ENCODE measurements at places on chromosomes 3 and 15.

DNA sequence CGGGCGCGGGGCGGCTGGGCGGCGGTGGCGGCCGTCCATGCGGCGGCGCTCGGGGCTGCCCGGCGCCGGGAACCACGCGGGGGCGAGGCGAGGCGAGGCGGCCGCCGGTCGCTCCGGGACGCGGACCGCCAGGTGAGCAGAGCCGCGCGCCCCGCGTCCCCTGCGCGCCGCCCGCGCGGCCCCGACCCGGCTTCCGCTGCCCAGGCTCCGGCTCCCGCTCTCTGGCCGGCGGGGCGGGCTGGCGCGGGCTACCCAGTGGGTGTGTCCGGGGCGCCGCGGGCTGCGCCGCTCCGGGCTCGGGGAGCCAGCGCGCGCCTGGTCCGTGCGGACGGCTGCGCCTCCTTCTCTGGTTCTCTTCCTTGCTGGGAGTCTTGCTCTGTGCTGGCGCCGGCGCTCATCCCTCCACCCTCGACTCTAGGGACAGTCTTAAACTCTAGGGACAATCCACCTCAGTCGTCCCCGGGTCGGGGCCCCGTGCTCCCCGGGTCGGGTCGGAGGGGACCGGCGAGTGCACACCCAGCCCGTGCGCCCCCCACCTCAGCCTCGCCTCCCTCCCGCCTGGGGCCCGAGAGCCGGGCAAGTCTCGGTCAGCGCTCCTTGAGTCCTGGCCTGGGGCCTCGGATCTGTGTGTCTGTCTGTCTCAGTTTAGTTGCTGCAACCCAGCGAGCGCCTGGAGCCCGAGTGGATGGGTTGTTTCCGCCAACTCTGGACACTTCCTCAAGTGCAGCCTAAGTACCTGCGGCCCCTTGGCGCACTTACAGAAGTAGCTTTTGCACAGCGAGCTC, 488 bp downstream of the THSD4 start:
- DNase-seq, result peak; percentile 58

DNA sequence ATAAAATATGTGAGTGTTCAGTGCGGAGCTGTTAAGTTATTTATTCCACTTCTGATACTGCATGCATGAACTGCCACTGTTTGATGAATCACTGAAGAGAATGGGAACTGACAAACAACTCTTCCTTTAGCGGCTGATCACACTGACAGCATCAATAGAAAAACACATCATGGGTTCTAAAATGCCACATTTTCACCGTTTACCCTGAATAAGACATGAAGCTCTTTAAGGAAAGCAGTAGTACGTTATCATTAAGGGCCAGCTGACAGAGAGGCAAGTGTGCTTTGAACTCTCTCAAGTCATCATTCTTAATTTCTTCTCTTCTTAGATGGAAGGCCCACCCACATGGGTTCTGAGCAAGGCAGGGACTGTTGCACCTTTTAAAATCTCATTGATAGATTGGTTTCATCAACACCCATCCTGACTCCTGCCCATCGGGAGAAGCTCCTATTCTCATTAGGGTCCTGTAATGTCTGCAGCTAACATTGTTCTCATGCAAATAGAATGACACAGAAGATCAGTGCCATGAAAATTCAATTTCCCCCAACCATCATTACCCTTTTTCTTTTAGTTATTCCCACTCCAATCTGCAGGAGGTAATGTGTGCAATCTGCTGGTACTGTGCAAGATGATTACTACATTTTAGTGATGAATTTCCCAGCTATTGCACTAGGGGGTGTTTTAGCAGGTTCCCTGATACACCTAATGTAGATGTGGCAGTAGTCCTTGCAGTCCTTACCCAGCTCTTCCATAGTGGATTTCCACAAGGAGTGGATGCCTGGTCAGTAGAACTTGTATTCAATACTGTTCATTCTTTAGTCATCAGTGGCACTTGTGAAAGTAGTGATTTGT, 119.1 kb downstream of the ROBO2 start:
- no peak for DNase-seq

DNA sequence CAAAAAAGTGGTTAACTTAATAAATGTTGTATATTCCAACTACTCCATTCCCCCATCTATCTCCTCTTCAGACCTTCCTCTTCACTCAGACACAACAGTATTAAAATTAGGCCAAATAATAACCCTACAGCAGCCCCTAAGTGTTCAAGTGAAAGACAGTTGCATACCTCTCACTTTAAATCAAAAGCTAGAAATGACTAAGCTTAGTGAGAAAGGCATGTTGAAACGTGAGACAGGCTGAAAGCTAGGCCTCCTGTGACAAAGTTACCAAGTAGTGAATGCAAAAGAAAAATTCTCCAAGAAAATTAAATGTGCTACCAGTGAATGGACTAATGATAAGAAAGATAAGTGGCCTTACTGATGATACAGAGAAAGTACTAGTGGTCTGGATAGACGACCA, 71.7 kb downstream of the ANKRD28 start:
- DNase-seq, result no peak

- DNase-seq, result no peak
Observed at GRCh38 chr3:12582730-12583129, 25.8 kb downstream of the MKRN2 start.

GRCh38 chr3:77392181-77392580, 352.3 kb downstream of the ROBO2 start:
- no peak for DNase-seq

- no peak for DNase-seq
Observed at GRCh38 chr3:38645076-38645475, 4.4 kb downstream of the SCN5A start.

GRCh38 chr3:112116748-112117186, 16.3 kb downstream of the GCSAM start:
- no peak for DNase-seq

DNA sequence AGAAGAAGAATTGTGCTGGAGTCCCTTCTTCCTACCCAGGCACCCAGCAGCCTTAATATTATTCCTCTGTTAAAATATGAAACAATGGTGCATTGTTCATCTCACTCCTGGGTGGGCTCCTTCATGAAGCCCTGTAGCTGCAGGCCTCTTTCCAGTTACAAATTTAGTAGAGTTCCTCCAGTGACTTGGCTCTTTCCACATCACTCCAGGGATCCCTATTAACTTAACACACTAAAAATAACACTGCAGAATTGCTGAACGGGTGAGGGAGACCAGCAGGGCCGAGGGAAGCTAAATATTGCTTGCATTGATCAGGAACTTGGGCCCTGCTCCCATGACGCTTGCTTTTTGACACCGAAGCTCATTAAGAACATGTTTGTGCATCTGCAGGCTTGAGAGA, 142.3 kb downstream of the PDCD6IP start:
- no peak for DNase-seq

GRCh38 chr15:72184165-72184811, 13.3 kb downstream of the GRAMD2A start:
- DNase-seq, result peak; percentile 73

DNA sequence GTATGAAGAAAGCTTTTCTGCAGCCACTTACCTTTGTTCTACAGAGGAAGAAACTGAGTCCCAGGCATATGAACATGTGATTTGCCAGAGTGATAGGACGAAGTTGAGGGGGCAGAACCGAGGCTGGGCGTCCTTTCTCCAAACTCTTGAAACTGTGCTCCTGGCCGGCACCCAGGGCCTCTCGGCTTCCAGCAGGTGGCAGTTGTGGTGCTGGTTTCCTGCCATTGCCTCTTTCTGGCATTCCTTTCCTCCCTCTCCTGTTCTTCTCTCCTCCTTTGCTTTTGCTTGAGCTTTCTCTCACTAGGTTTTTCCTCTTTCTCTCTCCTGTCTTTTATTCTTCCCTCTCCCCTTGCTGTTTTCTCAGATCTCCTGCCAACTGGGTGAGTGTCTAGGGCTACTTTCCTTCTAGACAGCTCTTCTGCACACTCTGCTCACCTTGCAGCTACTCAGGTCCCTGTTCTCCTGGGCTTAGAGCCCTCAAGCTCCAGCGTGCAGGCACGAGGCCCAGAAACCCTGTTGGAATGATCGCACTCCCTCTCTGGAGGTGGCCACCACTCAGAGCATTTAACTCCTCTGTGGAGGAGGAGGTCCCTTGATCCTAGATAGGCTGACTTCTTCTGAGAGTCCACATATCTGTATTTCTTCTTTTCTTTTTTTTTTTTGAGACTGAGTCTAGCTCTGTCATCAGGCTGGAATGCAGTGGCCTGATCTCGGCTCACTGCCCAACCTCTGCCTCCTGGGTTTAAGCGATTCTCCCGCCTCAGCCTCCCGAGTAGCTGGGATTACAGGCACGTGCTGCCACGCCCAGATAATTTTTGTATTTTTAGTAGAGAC, 26.2 kb downstream of the TRAK1 start:
- peak; percentile 83 for DNase-seq

- DNase-seq, result no peak
Observed at GRCh38 chr15:41816788-41817187, 11.1 kb upstream of the JMJD7 start.

DNA sequence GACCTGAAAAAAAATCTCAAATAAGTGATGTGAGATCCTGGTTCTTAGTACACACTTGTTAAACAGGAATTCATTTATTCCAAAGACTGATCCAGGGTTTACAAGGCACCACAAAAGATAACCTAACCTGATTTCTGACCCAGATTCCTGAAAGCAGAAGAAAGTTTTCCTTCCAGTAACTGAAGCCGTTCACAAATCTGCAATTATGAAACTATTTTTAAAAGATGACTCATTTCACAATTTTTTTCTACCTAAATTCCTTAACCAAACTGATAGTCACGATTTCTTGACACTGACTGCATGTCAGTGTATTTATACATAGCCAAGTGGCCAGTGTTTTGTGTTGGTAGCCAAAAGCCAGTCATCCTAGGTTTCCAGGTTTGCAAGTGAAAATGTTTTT, 17.1 kb downstream of the SLC9A9 start:
- DNase-seq, result no peak

DNA sequence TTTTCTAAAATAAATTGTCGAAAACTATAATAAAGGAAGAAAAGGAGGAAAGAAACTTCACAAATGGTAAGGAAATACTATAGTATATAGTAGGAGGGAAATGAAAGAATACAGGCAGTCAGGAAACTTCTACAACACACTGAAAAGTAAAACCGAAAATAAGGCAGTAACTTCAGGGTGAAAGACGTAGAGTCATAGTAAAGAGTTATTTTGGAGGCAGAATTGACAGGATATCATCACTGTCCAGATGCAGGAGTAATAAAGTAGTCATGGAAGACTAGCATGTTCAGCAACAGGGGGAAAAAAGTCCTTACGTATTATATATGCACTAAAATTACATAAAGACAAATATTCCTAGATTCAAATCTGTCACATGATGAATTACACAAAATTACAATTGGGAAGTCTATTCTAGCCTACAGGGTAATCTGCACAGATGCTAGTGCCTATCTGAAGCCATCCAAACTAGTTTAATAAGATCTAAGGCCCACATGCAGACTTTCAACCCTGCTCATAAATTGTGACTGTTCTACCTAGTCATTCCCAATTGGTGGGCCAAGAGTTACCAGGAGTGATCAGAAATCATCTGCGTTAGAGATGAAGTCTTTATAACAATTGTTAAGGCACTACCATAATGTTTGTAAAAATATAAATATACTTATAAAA, 14.0 kb downstream of the VPS13C start:
- no peak for DNase-seq

- no peak for DNase-seq
Observed at GRCh38 chr15:80403712-80404056, 498 bp upstream of the ARNT2 start.

GRCh38 chr15:59299929-59300617, 72.6 kb downstream of the MYO1E start:
- DNase-seq, result peak; percentile 86

DNA sequence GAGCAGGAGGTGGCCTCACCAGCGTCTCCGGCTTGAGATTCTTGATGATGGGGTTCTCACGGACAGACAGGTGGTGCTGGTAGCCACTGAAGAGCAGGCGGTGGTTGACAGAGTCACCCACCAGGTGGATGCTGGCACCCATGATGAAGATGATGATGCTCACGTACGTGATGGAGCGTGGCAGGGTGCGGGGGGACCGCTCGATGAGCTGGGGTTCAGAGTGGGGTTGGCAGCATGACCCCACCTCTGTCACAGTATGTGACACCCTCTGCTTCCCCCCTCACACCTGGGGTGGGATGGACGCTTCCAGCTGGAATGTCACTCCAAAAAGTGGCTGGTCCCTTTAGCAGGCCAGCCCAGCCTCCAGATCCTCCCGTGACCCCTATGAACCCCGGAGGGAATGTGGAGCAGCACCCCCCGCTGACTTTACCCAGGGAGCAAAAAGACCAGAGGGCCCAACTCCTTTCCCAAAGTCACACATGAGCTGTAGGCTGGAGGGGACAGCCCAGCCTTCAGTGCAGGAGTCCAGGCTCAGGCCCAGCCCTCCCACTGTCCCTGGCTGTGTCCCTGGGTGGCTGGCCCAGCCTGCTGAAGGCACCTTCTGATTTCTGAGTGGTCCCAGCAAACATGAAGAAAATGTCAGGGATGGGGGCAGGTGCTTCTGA, 6.7 kb upstream of the CALML4 start:
- no peak for DNase-seq

GRCh38 chr3:36259580-36259979, 120.7 kb upstream of the STAC start:
- no peak for DNase-seq

- DNase-seq, result no peak
Observed at GRCh38 chr15:92621972-92622533, 33.5 kb downstream of the FAM174B start.

- no peak for DNase-seq
Observed at GRCh38 chr3:40073310-40074007, 236.0 kb upstream of the EIF1B start.

- DNase-seq, result no peak
Observed at GRCh38 chr3:156378871-156379270, 176.0 kb downstream of the SSR3 start.

GRCh38 chr3:126501736-126502135, 15.8 kb downstream of the UROC1 start:
- DNase-seq, result no peak

- DNase-seq, result peak; percentile 43
Observed at GRCh38 chr3:122969585-122970469, 57.7 kb downstream of the SEMA5B start.

- no peak for DNase-seq
Observed at GRCh38 chr3:50483374-50483773, 20.1 kb downstream of the CACNA2D2 start.

DNA sequence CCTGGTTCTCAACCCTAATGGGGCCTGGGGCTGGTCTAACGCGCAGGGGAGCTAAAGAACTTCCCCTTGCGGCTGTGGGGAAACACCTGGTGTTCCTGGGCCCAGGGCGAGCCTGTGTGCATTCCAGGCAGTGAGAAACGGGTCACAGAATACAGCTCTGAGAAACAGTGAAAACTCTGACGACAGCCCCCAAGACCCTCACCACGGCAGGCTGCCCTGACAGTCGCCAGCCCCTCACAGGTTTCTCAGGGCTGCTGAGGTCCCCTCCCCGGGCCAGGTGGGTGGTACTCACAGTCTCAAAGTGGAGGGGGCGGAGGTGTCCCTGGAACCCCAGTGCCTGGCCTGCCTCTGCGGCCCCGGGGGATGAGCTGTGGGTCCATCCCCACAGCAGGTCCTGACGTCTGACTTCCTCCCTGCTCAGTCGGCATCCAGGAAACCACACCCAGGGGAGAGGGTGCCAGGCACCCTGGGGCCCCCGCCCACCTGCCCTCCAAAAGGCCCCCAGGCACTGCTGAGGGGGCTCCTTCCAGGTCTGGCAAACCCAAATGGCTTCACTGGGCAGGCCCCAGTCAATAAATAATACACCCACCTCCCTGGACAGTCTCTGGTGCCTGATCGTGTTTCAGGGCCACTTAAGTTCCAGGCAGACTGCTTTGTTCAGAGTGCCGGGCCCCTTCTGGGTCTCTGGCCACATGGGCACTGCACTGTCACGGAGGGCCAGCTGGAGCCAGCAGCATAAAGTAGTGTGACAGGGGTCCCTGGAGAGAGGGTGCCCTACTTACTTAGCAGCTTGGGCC, 57.7 kb downstream of the IQSEC1 start:
- no peak for DNase-seq
